ENCODE measurements at places on chromosomes 11 and 22. TPM values are rescaled to one million over a fixed set of nuclear protein-coding genes. Genes with fewer than 3 reads are reported as not detected.

The MIOX gene
- 2.1 TPM for total RNA-seq

- no peak overlapping the region for H3K27ac ChIP-seq
- no peaks in the 10 kb centered on the region for H3K27me3 ChIP-seq
- DNase-seq = peak; percentile 39
- H3K36me3 ChIP-seq = no peaks in the 10 kb centered on the region
- no peak overlapping the region for H3K4me3 ChIP-seq
Observed at GRCh38 chr11:17991783-17992433, 20.9 kb downstream of the SERGEF start.

The CASP5 gene
- not detected for total RNA-seq

The TSKU gene
- total RNA-seq = 152 TPM

GRCh38 chr11:27039873-27040272, 742 bp upstream of the BBOX1 start:
- no peaks in the 10 kb centered on the region for H3K27me3 ChIP-seq
- H3K4me1 ChIP-seq = peaks cover 20% of the 10 kb centered on the region
- no peaks in the 10 kb centered on the region for H3K36me3 ChIP-seq
- peak overlapping the region; percentile 96 for H3K27ac ChIP-seq
- no peak overlapping the region for H3K4me3 ChIP-seq
- DNase-seq = no peak

The APOL1 gene
- total RNA-seq = 11.1 TPM

DNA sequence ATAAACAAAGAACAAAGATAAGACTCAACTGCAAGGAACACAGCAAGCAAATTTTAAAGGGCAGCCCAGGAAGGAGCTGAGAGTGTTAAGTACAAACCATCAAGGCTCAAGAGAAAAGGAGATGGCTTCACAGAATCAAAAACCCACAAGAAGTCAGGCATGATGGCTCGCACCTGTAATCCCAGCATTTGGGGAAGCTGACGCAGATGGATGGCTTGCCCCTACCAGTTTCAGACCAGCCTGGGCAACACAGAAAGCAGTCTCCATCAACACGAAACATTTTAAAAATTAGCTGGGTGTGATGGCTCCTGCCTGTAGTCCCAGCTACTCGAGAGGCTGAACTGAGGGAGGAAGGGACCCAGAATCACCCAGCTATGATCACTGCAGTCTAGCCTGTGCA, 32.6 kb downstream of the MAPK1 start:
- H3K27ac ChIP-seq = peak overlapping the region; percentile 19
- peaks cover 62% of the 10 kb centered on the region for H3K4me1 ChIP-seq
- DNase-seq = no peak
- no peaks in the 10 kb centered on the region for H3K36me3 ChIP-seq
- H3K27me3 ChIP-seq = no peaks in the 10 kb centered on the region

DNA sequence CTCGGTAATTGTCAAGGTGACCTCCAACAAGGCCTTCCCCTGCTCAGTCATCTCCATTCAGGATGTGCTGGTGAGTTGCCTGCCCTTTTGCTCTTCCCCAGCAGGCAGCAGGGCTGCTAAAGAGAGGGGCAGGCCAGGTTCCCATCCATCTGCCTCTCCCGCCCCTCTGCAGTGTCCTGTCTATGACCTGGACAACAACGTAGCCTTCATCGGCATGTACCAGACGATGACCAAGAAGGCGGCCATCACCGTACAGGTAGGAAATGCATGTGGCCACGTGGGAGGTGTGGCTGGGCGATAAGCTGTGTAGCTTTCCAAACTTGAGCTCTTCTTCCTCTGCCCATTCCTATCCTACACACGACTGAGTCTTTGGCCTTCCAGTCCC, 4.0 kb downstream of the SIDT2 start:
- no peaks in the 10 kb centered on the region for H3K27me3 ChIP-seq
- peak; percentile 2 for DNase-seq
- H3K27ac ChIP-seq = no peak overlapping the region
- H3K4me1 ChIP-seq = peaks cover 27% of the 10 kb centered on the region

The KCTD14 gene
- 13.2 TPM for total RNA-seq

The CABP4 gene
- total RNA-seq = 6.4 TPM

DNA sequence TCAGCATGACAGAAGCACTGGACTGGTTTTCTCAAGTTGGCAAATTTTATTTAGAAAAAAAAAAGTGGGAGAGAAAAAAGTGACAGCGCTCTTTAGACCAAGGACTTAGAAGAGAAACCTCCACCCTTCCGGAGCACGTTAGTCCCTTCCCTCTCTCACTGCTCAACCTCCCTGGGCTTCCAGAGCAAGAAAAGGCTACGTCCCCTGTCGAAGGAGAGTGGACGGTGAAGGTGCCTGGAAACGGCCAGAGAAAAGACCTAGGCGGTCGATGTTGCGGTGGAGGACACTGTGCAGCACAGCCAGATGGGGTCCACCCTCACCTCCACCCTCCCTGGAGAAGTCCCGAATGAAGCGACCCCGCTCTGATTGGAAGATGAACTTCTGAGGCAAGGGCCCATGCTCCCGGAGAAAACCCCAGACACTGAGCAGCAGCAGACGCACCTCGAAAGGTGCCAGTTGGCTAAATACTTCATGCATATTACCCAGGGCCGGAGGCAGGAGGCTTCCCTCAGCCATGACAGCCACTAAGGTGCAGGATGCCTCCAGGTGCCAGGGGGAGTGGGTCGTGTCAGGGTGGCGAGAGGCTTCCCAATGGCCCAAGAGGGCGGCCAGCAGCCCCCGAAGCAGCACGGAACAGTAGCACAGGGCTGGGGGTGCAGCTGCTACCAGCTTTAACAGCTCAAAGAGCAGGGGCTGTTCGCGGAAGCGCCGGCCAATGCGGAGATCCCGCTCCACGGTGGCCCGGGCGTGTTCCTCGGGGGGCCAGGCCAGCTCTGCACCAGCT, 604 bp upstream of the GANAB start:
- H3K27ac ChIP-seq = no peak overlapping the region
- no peak overlapping the region for H3K4me3 ChIP-seq
- peaks cover 16% of the 10 kb centered on the region for H3K4me1 ChIP-seq
- no peaks in the 10 kb centered on the region for H3K27me3 ChIP-seq

Measured in thyroid gland (tissue), 4 donors.